Fibroblast of villous mesenchyme (primary cell): ENCODE measurements at places on chromosomes 1 and 21. TPM values are rescaled to one million over a fixed set of nuclear protein-coding genes. Genes with fewer than 3 reads are reported as not detected.

Gene PRKAB2
- 13.5 and 15.5 TPM in 2 replicates for total RNA-seq

Gene DMBX1
- not detected in 2 replicates for total RNA-seq

Gene KCNJ9
- not detected in 2 replicates for total RNA-seq

Gene LCE1D
- total RNA-seq: not detected in 2 replicates

Gene SPRR4
- total RNA-seq: not detected in 2 replicates

Gene CEP170
- total RNA-seq: 114 and 115 TPM in 2 replicates

Gene TTC3
- total RNA-seq: 270 and 339 TPM in 2 replicates

Gene NCAM2
- 5.2 and 7.1 TPM in 2 replicates for total RNA-seq

DNA sequence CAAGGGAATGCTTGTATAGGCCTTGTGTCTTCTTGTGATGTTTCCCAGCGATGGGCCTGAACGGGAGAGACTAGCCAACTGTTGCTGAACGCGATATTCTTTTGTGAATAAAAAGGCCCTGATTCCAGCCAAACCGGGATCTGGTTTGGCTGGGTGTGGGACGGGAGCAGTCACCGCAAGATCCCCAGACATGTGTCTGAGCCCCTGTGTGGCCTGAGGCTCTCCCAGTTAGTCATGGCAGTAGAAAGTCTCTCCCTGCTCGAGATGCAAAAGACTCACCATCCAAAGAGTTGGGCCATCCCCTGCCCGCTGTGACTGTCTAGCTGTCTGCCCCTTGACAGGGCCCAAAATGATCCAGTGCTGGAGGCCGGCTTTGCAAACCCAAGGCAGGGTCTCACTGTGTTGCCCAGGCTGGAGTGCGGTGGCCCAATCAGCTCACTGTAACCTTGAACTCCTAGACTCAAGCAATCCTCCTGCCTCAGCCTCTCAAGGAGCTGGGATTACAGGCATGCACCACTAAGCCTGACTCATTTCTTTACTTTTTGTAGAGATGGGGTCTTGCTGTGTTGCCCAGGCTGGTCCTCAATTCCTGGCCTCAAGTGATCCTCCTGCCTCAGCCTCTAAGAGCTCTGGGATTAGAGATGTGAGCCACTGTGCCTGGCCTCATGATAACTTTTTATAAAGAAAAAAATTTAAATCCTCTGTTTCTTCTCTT, 56.4 kb downstream of the KIF26B start:
- no peak for DNase-seq

- no peak for DNase-seq
Observed at GRCh38 chr1:25954282-25954938, 43.5 kb downstream of the PAFAH2 start.

- peak; percentile 15 for DNase-seq
Observed at GRCh38 chr1:241934201-241934848, 23.2 kb upstream of the BECN2 start.

GRCh38 chr21:21373969-21374368, 375.8 kb downstream of the NCAM2 start:
- DNase-seq: no peak

GRCh38 chr1:239858057-239858456, 233.6 kb upstream of the FMN2 start:
- DNase-seq: no peak

- peak; percentile 76 for DNase-seq
Observed at GRCh38 chr1:32538887-32539583, at the start of gene ZBTB8A. TSS of gene ZBTB8A (plus strand) at chr1:32539427. CDS start at chr1:32592932, 53,505 bp downstream.

DNA sequence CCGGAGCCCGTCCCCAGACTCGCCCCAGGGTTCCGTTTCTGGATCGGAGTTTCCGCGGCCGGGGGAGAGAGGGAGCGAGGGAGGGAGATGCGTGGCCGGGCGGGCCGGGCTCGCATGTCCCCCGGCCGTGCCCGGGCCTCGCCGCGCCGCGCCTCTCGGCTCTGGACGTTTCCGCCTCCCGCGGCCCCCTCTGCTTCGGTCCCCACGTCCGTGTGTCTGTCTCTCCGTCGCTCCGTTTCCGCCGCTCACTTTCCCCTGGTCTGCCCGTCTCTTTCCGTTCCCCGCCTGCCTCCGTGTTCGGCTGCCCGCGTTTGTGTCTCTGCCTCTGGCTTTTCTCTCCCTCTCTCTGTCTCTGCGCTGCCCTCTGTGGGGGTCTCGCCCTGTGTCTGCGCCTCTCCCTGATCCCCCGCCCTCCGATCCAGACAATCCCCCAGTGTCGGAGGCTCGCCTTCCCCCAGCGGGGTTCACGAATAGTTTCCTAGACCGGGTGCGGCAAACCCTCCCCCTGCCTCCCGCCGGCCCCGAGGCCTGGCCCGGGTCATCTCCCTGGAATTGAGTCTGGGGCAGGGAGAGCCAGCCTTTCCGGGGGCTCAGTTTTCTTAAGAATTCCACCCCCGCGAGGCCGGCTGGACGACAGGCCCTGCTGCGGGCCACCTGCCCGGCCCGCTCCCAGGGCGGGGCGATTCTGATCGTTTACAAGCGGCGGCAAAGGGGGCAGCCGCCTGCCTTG, 735 bp downstream of the NBL1 start:
- DNase-seq: peak; percentile 26

DNA sequence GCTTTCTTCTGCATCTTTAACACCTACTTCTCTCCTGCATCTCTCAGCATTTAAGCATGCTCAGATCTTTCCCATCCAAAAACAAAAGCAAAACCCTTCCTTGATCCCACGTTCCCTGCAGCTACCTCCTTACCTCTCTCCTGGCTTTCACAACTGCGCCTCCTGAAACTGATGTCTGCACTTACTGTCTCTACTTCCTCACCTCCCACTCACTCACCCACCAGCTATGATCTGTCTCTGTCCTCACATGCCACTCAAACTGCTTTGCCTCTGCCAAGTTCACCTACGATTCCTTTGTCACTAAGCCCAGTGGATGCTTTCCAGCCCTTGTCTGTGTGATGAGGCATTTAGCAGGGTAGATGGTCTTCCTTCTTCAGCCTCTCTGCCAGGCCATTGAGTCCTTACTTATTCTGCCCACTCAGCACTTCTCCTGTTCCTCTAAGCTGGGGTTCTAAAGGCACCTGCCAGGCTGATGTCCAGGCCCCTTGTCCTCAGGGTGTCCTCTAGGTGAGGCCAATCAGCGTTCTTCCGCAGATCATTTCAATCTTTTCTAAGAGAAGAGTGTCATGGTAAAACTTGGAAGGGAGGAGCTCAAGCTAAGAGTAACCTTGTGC, 10.0 kb upstream of the GJB3 start:
- no peak for DNase-seq

DNA sequence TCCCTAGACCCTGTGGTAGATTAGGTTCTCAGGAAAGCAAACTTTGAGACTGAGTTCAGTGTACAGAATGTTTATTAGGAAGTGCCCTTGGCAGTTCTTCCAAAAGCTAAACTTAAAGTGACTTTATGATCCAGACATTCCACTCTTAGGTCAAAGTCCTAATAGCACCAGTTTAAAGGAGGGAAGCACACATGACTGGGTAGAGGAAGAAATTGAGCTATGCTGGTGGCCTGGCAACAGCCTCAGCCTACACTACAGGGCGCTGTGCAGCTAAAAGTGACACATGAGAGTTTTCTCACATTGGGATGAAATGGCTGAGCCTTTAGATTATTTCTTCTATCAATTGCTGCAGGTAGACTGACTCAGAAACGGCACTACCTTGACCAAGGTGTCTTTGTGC, 280.4 kb downstream of the BRINP2 start:
- no peak for DNase-seq
